Stimulated activated CD8-positive, alpha-beta memory T cell treated with anti-CD3 and anti-CD28 coated beads, Interleukin-15, amount 100 ng/mL, for 48 hours (primary cell): ENCODE measurements at places on chromosomes 12 and 14.

GRCh38 chr14:35571598-35571997 lies 37.6 kb downstream of the INSM2 start:
- DNase-seq, result no peak

GRCh38 chr12:109640961-109641360 lies 67.4 kb downstream of the MVK start:
- no peak for DNase-seq

DNA sequence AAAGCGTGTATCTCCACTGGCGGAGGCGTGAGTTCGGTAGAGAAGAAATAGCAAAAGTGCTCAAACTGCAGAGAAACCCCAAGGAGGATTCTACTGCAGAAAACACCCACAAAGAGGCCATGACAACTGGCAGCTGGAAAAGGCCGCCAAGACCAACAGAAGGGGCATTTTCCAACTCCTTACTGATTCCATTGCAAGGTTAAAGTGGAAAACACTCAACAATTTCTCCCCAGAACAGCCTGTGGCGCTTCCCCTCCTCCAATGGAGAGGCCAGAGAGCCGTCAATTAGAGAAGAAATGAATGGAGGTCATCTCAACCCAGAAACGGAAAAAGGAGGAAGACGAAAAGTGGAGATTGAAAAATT lies 618 bp upstream of the ANKRD52 start:
- DNase-seq, result no peak

DNA sequence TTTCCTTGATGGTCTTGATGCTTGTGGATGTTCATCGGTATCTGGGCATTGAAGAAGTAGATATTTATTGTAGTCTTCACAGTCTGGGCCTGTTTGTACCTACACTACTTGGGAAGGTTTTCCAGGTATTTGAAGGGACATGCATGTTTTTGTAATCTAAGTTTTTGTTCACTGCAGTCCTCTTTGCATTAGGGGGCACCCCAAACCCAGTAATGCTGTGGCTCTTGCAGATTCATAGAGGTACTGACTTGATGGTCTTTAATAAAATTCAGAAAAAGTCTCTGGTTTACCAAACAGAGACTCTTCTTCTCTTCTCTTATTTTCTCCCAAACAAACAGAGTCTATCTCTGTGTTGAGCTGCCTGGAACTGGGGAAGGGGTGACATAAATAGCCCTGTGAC lies 150.9 kb upstream of the SLC16A7 start:
- DNase-seq, result no peak

GRCh38 chr14:79325557-79325956 lies 885.7 kb downstream of the DIO2 start:
- DNase-seq, result no peak

DNA sequence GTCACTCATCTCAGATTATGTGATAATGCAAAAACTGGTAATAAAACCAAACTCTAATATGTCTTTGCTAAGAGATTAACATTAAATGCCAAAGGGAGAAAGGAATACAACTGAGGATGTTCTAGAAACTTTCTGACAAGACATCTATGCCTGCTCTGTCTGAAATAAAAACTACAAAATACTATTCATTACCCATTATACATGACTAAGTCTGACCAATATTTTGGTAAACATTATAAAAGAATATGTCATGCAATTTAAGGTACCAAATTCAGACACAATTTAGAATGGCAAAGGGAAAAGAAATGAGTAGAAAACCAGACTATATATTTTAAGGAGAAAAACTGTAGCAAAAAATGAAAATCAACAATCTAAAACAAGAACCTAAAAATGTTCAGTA lies 39.5 kb downstream of the UBR7 start:
- no peak for DNase-seq

- no peak for DNase-seq
Observed at GRCh38 chr12:81300454-81300853, 222.6 kb downstream of the ACSS3 start.

- no peak for DNase-seq
Observed at GRCh38 chr12:4819654-4820053, 90.1 kb upstream of the KCNA1 start.

DNA sequence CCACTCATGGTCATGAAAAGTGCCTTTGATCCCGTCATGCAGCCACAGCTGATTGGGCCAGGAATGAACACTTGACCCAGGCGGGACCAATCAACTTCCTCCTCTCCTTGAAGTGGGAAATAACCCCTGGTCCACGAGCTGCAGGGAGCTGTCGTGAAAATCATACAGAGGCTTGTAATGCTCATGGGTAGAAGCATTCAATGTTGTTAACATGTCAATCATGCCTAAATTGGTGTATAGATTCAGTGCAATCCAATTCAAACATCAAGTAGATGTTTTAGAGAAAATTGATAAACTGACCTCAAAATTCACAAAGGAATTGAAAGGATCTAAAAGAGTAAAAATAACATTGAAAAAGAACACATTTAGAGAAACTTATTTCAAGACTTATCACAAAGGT lies 1019.0 kb upstream of the TMEM132C start:
- DNase-seq, result no peak

GRCh38 chr12:110636516-110636915 lies 22.6 kb downstream of the TCTN1 start:
- DNase-seq, result no peak

GRCh38 chr14:101789222-101789621 lies 27.7 kb downstream of the PPP2R5C start:
- no peak for DNase-seq

- no peak for DNase-seq
Observed at GRCh38 chr14:98304574-98304973, 967.4 kb downstream of the BCL11B start.

DNA sequence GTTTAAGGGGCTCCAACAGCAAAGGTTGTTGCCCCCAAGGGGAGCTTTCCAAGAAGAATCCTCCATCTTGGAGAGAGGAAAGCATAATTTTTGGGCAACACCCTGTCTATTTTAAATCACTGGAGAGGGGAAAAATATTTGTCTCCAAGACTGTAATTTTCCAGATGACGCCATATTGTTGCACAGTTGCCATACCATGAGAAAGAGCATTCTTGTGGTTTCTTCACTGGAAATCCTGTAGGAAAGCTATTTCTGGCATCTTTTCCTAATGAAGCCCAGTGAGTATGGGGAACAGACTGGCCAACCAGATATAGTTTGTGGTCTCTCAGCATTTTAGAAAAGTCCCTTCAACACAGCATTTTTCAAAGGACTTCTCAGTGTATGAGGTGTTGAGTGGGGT lies 88.1 kb upstream of the MANSC4 start:
- DNase-seq, result no peak

DNA sequence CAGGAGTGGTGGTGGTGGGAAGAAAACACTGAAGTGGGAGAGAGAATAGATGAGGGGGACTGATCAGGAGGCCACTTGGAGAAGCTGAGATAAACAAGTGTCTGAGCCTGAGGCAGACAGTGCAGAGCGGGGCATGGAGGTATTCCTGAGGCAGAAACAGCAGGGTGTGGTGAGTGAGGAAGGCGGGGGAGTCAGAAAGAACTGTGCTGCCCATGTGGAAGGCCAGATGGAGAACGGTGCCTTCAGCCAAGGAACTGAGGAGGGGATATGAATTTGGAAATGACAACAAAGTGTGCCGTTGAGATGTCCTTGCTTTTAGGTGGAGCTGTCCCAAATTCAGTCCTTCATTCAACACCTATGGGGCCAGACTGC lies 13.7 kb downstream of the APPL2 start:
- no peak for DNase-seq

- DNase-seq, result no peak
Observed at GRCh38 chr14:22152161-22152870, 436.7 kb downstream of the DAD1 start.

DNA sequence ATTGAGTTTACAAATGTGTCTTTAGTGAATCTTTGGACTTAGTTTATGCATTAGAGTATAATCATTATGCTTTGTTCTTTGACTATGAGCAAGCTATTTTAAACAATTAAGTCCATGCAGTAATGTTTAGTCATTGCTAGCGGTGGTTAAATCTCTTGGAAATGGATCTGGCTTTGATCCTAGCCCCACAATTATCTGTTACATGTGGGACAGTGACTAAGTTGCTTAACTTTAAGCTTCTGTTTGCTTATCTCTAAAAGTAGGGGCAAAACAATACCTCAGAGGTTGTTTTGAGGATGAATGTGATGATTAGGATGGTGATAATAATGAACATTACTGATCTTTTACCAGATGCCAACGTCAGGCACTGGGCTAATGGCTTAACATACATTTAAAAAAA lies 124.2 kb downstream of the NPAS3 start:
- DNase-seq, result no peak

- DNase-seq, result no peak
Observed at GRCh38 chr12:87661786-87662377, 367.3 kb downstream of the C12orf50 start.

GRCh38 chr14:53969326-53969725 lies 12.7 kb upstream of the BMP4 start:
- DNase-seq, result no peak

DNA sequence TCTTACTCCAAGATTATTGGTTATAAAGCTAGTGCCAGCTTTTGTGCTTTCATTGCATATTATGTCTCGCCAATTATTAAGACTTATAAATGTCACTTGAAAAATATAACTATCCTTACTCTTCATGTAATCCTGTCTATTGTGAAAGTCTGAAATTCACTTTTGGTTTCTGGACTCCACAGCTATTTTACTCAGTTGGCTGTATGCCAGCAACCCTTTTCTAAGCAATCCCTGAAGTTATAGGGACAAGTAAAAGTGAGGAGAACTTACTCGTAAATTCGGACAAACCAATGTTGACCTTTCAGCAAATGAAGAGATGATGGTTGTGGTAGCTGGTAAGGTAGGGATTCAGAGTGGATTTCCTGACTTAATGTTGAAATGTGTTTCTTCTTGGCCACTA lies 196.3 kb downstream of the NPAS3 start:
- DNase-seq, result no peak

DNA sequence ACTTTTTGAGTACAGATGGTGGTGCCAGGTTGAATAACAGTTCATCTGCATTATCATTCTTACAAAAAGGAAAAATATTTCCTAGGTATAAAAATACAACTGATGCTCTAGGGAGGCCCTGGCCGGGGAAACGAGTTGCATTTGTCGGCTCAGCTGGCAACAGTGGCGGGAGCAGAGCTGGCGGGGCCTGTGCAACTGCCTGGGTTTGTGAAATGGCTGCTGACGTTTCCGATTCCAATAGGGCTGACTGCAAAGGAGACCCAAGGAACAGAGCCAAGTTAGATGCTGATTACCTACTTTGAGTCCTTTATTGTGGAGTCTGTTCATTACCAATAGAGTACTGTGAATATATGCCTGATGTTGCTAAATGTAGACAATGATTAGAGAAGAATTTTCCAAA lies 25.8 kb upstream of the PHLDA1 start:
- DNase-seq, result no peak

DNA sequence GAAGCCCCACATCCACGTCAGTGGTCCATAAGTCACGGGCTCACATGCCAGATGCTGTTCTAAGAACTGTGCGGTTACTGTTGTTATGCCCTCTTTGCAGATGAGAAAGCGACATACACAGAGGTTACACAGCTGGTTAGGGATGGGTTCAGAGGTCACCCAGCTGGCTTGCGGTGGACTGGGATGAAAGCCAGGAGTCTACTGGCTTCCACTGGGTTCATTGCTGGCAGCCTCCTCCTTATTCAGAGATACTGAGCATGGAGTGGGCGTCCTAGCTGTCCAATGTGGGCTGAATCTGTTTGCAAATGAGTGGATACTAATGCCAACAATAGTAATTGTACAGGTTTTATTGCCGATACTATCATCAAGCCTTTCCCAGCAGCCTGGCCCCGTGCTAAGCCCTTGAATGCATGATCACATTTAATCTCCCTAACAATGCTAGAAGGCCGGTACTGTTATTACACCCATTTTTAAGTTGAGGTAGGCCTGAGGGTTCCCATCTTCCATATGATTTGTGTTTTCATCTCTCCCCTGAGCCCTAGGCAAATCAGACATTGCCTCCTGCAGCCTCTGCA lies 129.1 kb downstream of the PLXNC1 start:
- DNase-seq, result no peak

GRCh38 chr12:91778938-91779400 lies 366.7 kb downstream of the BTG1 start:
- DNase-seq, result peak; percentile 13

DNA sequence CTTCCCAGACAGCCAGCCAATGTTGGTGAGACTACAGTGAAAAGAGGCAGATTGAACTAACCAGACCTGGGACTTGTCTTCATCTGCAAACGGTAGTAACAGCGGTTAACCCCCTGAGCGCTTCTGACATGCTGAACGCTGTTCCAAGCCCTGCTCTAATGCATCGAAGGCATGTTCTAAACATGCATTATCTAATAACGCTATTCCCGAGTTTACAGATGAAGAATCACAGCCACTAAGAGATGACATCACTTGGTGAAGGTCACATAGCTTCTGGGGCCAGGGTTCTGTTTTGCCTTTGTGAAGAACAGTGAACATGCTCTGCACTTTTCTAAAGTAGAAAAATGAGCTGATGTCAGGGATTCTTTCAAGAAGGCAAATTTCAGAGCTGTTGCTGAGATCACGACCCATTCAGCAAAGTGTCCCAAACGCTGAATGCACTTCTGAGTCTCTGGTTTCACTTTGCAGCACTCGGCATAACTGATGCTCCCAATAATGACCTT lies 56.0 kb downstream of the FOS start:
- no peak for DNase-seq

- DNase-seq, result no peak
Observed at GRCh38 chr12:127162307-127162706, 1104.7 kb upstream of the TMEM132C start.

DNA sequence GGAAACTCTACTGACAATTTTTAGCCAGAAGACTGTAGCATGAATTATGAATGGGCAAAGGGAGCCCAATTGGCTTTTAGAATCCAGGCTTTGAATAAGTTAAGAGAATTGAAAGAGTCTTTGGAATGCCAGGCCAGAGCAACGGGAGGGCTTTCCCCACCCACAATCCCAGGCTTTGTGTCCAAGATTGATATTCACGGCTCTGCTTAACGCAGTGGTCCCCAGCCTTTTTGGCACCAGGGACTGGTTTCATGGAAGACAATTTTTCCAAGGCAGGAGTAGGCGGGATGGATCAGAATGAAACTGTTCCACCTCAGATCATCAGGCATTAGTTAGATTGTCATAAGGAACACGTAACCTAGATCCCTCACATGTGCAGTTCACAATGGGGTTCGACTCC lies 79.6 kb downstream of the EPS8 start:
- DNase-seq, result no peak

DNA sequence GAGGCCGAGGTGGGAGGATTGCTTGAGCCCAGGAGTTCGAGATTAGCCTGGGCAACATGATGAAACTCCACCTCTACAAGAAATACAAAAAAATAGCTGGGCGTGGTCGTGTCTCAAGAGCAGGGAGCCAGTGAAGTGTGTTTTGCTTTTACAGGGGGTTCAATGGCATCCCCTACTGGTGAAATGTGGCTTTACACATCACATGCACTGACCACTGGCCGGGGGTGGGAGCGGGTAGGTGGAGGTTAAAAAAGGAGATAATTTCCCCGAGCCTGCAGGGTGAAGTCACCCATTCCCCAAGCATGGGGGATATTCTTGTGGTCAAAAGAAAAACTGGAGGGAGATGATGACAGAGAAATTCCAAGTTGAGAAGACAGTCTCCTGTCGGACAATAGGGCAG lies 63.6 kb upstream of the PWP1 start:
- DNase-seq, result no peak
